MV-4-11 (cell line): ENCODE measurements at places on chromosomes 16 and 17.

DNA sequence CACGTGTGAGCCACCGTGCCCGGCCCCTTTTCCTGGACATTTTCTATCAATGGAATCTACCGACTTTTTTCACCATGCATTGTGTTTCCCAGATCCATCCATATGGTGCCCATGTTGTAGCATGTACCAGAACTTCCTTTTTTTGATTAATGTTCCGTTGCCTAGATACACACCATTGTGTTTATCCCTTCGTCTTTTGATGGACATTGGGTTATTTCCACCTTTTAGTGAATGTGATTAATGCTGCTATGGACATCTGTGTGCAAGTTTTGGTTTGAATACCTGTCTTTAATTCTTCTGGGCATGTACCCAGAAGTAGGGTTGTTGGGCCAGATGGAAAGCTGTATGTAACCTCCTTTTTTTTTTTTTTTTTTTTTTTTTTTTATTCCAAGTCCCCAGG, 79.8 kb downstream of the NT5M start:
- peak; percentile 15 for DNase-seq

DNA sequence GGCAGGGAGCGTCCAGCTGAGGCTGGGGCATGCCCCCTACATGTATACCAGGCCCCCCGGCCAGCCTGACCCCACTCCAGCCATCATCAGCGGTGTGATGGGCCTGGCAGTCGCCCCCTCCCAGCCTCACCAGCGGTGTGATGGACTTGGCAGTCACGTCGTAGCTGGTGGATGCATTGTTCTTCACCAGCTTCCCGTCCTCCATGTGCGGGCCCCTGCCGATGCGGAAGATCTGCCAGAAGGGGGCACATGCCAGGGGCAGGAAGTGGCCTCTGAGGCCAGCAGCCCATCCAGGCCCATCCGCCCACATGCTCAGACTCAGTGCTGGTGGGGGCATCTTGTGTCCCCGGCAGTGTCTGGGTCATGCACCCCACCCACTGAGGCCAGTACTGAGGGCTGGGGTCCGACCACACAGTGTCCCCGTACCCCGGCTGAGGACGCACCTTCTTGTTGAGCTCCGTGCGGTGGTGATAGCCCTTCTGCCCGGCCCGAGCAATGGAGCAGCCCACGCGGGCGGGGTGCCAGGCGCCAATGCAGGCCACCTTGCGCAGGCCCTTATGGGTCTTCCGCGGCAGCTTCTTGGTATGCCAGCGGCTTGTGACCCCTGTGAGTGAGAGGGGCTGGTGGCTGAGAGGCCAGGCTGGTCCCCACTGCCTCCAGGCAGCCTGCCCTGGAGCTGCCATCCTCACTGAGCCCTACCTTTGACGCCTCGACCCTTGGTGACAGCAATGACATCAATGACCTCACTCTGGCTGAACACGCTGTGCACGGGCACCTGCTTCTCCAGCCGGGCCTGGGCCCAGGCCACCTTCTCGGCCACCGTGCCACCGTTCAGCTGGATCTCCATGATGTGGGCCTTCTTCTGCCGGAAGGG, 3.7 kb upstream of the MSRB1 start:
- no peak for DNase-seq

- DNase-seq = no peak
These were observed 5.5 kb downstream of the PPP1R9B start for GRCh38 chr17:50144845-50145531.

GRCh38 chr17:58219789-58220183, 731 bp upstream of the MKS1 start:
- DNase-seq = peak; percentile 36

DNA sequence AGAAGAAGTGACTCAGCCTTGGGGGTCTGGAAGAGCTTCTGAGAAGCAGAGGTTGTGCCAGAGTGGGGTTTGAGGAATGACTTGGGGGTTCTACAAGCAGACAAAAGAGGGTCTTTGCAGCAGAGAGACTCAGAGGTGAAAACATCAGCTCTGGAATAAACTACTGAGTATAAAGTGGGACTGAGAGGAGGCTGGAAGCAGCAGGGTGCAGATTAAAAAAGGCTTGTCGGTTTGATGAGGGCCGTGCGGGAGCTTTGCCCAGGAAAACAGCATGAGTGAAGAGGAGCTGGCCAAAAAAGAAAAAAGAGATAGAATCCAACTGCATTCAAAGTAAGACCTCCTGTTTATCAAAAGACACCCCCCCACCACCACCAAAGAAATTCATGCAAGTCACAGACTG, 13.1 kb upstream of the ACE start:
- no peak for DNase-seq

GRCh38 chr17:33126086-33126485, 134.4 kb downstream of the SPACA3 start:
- no peak for DNase-seq

- DNase-seq = peak; percentile 19
These were observed 669 bp downstream of the MIEF2 start for GRCh38 chr17:18261146-18261515.

DNA sequence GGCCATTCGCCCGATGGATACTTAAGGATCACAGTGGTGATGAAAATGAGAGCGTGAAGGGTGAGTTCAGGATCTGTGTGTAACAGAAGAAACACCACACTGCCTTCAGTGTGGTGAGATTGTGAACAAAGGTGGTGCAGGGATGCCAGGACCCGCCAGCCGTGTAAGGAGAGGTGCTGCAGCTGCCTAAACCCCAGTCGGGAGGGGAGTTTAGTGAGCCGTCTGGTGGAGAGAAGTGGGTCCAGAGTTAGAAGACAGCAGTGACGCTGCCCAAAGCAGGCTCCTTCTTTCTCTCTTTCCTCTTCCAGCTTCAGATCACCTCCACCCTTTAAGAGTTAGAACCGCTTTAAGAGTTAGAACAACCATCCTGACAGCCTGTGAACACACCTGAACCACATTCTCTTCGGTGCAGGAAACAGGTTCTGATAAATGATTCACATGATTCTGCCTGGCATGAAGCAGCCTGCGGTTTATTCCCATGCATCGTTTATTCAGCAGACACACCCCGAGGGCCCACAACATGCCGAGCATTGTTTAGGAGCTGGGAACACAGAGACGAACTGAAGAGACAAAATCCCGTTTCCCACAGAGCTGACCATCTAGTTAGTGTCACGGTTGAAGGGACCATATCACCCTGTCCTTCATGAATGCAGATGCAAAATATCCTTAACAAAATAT, 84.0 kb upstream of the DNAH17 start:
- DNase-seq = no peak
